ENCODE measurements at places on chromosomes 7 and 10.

GRCh38 chr10:114876602-114877300 is 55.2 kb downstream of the FHIP2A start:
- DNase-seq = peak; percentile 29

DNA sequence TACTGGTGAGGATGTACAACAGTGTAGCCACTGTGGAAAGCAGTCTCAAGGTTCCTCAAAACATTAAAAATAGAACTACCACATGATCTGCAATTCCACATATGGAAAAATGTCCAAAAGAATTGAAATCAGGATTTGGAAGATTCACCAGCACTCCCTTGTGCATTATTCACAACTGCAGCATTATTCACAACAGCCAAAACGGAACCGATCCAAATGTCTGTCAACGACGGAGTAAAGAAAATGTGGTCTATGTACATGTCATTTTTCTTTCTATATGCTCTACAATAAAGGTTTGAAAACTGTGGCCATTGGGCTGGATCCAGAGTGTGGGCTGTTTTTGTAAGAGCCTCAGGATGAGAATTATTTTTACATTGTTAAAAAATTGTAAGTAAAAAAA is 1206.1 kb upstream of the CELF2 start:
- no peak for DNase-seq

DNA sequence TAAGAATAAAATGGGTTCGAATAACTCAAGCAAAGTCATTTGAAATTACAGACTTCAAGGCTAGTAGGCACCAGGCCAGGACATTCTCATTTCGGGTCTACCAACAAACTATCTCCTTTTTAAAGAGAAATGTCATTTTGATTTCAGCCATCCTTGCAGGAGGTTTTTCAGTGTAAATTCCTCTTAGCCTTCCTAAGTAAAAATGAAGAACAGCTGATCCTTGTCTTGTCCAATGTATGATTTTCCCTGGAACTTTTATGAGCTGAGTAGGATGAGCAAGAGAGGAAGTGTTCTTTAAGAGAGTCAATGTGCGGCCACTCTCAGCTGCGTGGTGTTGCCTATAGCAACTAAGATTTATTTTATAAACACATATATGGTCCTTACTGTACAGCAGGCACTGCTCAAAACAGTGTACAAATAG is 110.1 kb downstream of the PLCE1 start:
- DNase-seq = no peak

DNA sequence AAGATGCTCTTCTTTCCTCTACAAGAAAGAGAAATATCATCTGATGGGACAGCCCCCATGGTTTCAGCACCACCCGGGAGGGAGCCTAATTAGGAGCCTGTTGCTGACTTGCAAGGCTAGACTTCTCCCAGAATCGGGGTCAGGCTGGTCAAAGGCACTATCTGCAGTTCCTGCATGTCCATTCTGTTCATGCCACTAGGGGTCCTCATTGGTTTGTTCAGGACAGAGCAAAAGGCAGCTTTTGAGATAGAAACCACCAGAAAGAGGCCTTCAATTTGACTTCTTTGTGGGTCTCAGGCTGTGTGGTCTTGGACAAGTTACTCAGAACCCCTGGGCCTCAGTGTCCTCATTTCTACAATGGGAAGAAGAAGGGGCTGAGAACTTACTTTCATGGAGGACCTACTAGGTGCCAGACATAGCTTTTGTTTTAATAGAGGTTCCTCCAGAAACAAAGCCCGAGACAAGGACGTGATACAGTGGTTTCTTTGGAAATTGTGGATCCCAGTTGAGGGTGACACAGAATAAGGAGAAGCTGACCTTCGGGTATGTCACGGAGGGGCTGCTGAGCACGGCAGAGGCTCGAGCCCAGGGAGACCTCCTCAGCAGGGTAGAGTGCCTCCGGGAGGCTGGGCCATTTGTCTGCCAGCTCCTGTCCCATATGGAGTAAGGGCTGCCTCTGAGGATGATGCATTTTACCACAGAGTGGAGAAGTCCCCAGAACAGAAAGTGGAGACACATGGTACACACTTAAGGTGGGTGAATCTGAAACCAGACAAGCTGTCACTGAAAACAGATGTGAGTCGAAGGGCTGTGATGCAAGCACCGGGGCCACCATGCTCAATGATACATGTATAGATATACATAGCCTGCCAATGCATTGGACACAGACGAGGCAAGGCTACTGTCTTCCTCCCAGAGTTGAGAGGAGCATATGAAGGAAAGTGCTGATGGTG is 33.1 kb upstream of the NEUROD6 start:
- DNase-seq = peak; percentile 32

GRCh38 chr7:124497176-124497575 is 268.4 kb downstream of the GPR37 start:
- DNase-seq = peak; percentile 58

All from NCI-H748 treated with DMSO at 0.1 percent for 48 hours (cell line).